T-cell (primary cell): ENCODE measurements at places on chromosomes 11 and 22. TPM values are rescaled to one million over a fixed set of nuclear protein-coding genes. Genes with fewer than 3 reads are reported as not detected.

The TYR gene
- not detected for total RNA-seq

The THY1 gene
- total RNA-seq, result 0.49 TPM

The DEFB131B gene
- total RNA-seq, result not detected

The HORMAD2 gene
- not detected for total RNA-seq

The CYB5R3 gene
- 51.0 TPM for total RNA-seq

The MAJIN gene
- total RNA-seq, result 0.44 TPM

The BLID gene
- total RNA-seq, result not detected

The CCDC34 gene
- 2.5 TPM for total RNA-seq

The CASP5 gene
- total RNA-seq, result 0.38 TPM

The OR52H1 gene
- total RNA-seq, result not detected

The CYP2D6 gene
- total RNA-seq, result 9.8 TPM

The WNT11 gene
- not detected for total RNA-seq

The CATSPER1 gene
- not detected for total RNA-seq

The MCHR1 gene
- not detected for total RNA-seq

The RHOG gene
- 88.1 TPM for total RNA-seq

The LRRC4C gene
- total RNA-seq, result not detected

The SLC22A8 gene
- total RNA-seq, result not detected

The GNG3 gene
- total RNA-seq, result not detected

The MMP12 gene
- not detected for total RNA-seq

The CRYBA4 gene
- total RNA-seq, result not detected

The KCNK7 gene
- 8.0 TPM for total RNA-seq

The LGALS1 gene
- total RNA-seq, result 206 TPM

The MGAT3 gene
- total RNA-seq, result 0.23 TPM

The MPPED2 gene
- 0.99 TPM for total RNA-seq

The NXPE4 gene
- not detected for total RNA-seq

The OR8A1 gene
- total RNA-seq, result not detected

The DERL3 gene
- 2.7 TPM for total RNA-seq

The SERPIND1 gene
- 0.30 TPM for total RNA-seq

The ZNF215 gene
- total RNA-seq, result 0.10 TPM

The MYBPC3 gene
- total RNA-seq, result not detected

The KLHDC7B gene
- 5.4 TPM for total RNA-seq

The CD248 gene
- 8.7 TPM for total RNA-seq

The NCAM1 gene
- total RNA-seq, result 1.1 TPM

The TTC36 gene
- total RNA-seq, result 1.5 TPM

The RIC3 gene
- total RNA-seq, result 36.6 TPM

The NRGN gene
- 0.28 TPM for total RNA-seq

The UBQLNL gene
- total RNA-seq, result 1.0 TPM

The GGTLC2 gene
- total RNA-seq, result not detected

The CHADL gene
- total RNA-seq, result 2.3 TPM

The OR51E1 gene
- total RNA-seq, result not detected

The SSTR3 gene
- 8.7 TPM for total RNA-seq

The LDHAL6A gene
- not detected for total RNA-seq

The XRCC6 gene
- 168 TPM for total RNA-seq

The C11orf86 gene
- not detected for total RNA-seq

The OR56A3 gene
- not detected for total RNA-seq

The GGTLC3 gene
- total RNA-seq, result not detected

The SLC15A3 gene
- total RNA-seq, result 6.7 TPM

The GAL3ST1 gene
- 1.5 TPM for total RNA-seq

The EMID1 gene
- 1.5 TPM for total RNA-seq

The PRSS23 gene
- total RNA-seq, result 1.6 TPM
